NCI-H1930 (cell line): ENCODE measurements at places on chromosomes 3 and 15.

- no peak for DNase-seq
Measured at GRCh38 chr3:150365132-150365604, 42.9 kb upstream of the TSC22D2 start.

- DNase-seq: no peak
Measured at GRCh38 chr3:30753766-30754165, 140.7 kb downstream of the GADL1 start.

DNA sequence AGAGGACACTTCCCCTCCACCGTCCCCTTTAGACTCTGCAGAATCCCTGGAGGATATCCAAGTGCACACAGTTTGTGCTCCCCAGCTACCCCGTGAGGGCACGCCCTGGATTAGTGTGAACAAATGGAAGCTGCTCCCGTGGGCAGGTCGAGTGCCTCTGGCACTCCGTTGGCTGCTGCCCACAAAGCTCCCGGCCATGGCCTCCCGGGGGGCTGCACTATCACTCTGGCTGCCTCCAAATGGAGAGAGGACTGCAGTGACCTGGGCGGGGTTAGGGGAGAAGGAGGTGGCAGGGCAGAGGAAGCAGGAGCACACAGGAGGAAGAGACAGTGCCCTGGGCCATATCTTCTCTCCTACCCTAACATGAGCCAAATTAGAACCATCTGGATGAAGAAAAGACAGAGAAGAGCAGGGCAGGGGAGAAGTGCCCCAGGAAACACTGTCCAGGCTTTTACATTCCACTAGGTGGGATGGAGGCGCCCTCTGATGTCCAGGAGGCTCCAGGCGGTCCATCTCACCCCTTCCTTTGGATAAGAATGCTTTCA, 29.4 kb upstream of the ACAD9 start:
- no peak for DNase-seq

DNA sequence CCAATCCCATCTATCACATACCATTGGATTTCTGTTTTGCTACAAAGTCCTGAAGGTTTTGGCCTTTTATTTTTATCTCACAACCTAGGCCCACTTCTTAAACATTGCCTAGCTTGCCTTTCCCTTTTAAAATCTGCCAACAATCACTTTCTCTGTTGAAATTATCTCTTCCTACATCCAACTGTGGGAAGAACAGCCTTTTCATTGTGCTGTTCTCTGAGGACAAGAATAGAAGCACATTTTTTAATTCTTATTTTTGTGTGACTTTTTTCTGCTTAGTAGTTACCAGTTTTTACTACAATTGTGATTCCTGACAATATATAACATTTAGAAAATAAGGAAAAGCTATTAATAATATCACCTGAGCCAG, 159.2 kb downstream of the CNTN6 start:
- no peak for DNase-seq

DNA sequence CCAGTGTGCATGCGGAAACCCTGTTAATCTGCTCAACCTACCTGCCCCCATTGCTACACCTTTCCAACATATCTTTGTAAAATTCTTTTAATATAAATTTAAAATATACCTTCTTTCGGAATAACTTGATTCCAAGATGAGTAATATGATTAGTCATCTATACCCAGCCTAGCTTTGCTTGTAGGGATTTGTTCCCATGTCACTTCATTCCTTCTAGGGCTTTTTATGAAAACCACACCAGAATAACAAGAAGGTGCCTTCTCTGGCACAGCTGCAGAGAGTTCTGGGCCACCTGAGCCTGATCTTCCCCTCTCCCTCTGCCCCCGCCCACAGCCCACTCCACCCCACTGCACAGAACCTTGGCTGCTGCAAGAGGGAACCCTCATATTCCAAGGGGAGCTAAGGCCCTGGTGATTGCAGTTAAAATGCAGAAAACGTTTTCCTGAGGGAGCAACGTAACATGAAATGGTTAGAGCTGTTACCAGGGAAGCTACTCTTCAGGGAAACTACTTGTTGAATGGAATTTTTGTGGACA, 38.6 kb upstream of the HACD2 start:
- DNase-seq: no peak

DNA sequence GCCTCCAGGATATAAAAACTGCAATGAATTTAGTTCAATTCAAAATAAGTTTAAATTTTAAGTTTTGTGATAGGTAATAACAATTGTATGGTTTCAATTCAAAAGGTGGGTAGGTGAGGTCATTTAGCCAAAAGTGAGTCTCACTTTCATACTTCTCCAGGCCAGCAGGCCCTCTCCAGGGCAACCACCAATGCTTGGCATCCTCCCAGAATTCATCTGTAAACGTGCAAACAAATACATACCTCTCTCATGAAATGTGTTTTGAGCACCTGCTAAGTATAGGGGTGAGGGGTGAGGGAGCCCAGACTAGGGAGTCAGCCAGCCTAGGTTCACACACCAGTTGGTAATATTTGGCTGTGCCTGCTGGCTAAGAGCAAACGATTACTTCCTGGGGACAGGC, 22.0 kb upstream of the RBSN start:
- no peak for DNase-seq

DNA sequence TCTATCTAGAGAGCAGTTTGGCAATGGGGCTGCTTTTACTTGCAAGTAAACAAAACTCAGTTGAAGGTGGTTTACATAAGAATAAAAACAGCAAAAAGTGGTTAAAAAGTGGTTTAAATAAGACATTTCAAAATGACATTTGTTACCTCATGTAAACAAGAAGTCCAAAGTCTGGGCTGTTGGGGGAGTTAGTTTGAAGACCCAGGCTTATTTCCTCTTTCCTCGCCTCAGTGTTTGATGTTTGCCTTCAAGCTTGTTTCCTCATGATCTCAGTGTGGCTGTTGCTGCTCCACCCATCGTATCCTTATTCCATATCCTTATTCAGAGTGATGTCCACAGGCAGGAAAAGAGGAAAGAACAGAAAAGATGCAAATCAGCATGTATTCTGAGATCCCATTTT, 15.2 kb downstream of the CGNL1 start:
- DNase-seq: no peak

DNA sequence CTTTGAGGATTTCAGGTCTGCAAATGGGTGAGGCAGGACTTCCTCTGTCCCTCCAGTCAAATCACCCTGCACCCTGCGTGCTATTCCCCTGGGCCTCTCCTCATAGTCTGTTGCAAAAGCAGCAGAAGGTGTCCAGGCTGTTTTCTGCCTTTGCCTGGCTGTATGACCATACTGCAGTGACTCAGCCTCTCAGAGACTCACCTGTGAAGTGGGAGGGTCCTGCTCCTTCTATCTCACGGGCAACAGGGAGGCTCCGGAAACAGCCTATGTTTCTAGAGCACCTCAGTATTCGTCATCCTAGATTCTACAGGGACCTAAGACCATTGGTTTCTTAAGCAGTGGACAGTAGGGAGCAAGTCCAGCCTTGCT, 216.4 kb downstream of the TLE3 start:
- DNase-seq: no peak

GRCh38 chr3:191085091-191085490, 114.0 kb upstream of the OSTN start:
- DNase-seq: no peak

- DNase-seq: no peak
Measured at GRCh38 chr3:126201168-126201567, 20.8 kb upstream of the ALDH1L1 start.

GRCh38 chr3:121692010-121692699, 31.5 kb upstream of the HCLS1 start:
- no peak for DNase-seq

- no peak for DNase-seq
Measured at GRCh38 chr15:55256281-55257011, 33.2 kb downstream of the RAB27A start.

GRCh38 chr15:69852482-69852881, 245.2 kb downstream of the TLE3 start:
- DNase-seq: no peak

DNA sequence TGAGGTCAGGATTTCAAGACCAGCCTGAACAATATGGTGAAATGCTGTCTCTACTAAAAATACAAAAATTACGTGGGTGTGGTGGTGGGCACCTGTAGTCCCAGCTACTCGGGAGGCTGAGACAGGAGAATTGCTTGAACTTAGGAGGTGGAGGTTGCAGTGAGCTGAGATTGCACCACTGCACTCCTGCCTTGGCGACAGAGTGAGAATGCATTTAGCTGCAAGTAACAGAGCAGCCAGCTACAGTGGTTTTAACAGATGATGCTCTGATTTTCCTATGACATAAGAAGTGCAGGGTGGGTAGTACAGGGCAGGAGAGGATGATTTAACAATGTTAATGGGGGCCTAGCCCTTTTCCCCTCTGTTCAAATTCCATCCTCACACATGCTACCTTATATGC, 267.9 kb downstream of the RPLP1 start:
- no peak for DNase-seq

DNA sequence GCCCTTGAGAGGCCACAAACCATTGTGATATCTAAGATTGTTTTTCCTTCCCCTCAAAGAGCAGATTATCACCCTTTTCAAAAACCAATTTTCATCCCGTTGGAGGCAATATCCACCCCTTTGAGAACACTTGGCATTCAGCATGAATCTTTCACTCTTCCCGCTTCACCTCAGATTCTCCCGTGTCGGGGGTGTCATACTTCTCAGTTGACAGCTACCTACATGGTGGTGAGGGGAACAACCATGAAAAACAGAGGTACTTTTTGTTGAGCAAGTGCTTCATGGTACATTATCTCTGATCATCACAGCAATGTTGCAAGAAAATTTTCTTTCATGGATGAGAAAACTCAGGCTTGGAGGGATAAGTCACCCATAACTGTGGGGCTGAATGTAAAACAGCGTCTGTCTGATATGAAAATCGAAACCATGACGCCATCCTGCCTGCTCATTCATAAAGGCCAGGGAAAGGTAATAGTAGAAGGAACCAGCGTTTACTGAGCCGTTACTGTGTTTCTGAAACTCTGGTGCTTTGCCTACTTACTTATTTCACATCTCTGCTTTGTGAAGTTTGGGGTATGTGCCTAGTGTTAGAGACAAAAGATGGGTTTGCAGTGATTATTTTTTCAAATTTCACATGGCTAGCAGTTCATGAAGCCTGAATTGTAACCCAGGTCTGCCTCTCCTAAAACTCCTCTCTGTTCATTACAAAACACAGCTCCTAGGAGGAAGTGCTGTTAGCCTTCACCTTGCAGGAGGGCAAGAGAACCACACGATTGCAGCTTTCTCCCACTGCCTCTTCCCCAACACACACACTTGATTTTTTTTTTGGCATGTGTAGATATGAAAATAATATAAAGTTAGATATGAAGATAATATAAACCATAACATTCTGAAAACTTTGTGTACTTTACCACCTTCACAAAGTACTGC, 35.4 kb downstream of the SV2B start:
- DNase-seq: no peak

- no peak for DNase-seq
Measured at GRCh38 chr3:11607816-11608215, 35.9 kb downstream of the VGLL4 start.

DNA sequence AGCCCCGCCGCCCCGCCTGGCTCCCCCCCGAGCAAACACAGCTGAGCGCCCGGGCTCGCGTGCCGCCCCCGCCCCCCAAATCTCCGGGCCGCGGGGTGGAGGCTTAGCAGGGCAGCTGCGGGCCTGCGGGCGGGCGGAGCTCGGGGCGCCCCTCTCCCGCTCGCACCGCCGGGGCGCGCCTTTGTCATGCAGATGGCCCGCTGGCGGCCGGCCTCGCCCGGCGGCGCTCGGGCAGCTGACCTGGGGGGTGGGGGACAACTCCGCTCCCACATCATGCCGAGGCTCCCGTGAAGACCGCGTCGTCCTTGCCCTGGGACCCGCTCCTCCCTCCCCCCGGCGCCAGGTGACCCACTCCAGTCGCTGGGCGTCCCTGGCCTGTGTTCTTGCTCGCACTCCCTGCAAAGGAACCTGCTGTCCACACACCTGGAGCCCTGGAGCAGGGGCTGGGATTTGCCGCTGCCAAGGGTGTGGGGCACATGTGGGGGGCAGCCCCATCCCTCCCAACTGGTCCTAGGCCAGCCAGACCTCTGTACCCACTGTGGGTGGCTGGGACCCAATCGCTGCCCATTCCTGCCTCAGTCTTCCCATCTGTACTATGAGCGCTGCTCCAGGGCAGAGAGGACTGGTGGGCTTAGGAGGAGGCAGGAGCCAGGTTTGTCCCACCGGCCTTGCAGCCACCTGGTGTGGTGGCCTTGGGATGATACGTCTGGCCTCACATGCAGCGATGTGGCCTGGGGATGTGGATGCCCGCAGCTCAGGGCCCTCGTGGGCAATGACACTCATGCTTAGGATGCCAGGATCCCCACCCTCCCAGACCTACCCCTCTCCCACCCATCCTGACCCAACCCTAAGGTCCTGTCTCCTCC, 33.5 kb downstream of the DNAJB8 start:
- peak; percentile 29 for DNase-seq

DNA sequence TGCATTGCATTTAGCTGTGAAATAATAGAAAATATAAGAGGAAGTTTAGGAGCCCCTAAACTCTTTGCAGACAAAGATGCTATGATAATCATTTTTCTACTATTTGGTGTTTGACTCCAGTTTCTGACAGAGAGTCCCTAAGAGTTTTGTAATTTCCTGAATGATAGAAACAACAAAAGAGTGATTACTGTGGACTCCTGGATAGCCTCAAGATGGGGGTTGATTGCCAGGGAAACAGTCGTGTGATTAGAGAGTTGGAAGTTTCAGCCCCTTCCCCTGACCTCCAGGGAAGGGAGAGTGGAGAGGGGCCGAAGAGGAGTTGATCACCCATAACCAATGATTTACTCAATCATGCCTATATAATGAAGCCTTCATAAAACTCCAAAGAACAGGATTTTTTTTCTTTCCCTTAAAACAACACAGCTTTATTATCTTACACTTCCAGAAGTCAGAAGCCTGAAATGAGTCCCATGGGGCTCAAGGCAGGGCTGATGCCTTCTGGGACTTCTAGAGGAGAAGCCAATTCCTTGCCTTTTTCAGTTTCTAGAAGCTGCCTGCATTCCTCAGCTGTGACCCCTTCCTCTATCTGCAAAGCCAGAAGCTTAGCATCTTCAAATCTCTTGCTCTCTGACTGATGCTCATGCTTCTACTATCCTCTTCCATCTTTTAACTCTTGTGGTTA, 292.3 kb upstream of the ZPLD1 start:
- no peak for DNase-seq

DNA sequence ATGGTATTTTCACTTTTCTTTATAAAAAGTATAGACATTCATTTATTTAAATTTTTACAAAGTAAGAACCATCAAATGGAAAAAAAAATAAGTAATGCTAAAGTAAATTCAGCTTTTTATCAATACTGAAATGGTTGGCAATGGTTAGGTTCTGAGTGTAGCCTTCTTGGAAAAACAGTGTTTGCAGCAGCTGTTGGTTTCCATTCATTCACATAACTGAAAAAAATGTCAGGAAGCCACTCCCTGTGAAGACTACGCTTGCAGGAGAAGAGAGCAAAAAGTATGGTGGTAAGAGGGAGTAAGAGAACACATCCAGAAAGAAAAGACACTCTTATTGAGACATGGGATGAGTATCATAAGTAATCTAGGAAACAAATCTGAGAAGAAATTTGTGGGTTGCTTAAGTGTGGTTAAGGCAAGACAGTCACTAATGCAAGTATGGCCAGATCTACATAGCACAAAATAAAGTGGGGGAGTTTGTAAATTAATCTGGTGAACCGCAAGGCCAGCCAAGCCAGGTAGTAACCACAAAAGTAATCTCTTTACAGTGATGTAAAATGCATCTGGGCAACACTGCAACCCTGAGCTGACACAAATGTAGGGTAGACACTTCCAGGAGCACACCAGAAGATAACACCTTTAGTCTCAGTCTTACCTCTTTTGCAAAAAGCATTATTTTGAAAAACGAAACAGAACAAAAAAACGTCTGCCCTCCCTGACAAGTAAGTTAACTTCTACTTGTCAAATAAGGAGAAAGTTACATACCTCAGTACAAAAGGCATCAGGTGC, 133.7 kb downstream of the IGSF11 start:
- DNase-seq: no peak

- DNase-seq: no peak
Measured at GRCh38 chr15:77688693-77689092, 56.0 kb upstream of the LINGO1 start.
